ENCODE measurements at places on chromosomes 5 and 9.

DNA sequence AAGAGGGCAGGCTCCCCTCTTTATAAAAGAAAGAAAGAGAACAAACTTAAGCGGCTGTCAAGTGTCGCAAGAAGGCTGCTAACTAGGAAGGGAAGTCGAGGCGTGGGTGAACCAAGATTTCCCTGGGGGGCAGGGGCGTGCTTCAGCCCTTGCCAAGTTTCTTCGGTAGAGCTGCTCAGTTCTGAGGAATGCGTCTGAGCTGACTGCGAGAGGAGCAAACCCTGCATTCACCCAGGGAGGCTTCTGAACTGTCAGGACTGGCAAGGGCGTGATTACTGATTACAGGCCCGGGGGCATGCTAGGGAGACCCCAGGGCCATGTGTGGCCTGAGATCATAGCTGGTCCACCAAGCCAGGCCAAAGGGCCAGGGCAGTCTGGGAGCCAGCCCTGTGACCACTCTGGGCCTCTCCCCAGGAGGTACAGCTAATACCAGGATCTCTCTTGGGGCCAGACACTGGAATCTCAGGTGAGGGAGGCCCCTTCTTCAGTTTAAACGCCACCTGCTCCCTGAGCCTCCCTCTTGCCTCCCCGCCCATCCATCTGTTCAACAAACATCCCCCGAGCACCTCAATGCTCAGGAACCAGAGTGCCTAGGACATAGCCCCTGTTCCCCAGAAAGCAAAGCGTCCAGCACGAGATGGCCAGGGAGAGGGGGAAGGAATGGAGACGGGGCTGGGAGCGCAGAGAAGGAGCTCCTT, 30.9 kb downstream of the SARDH start:
- peak; percentile 18 for DNase-seq

- DNase-seq = no peak
Measured at GRCh38 chr9:26169708-26170107, 491.5 kb upstream of the TUSC1 start.

GRCh38 chr9:4734150-4734549, 6.9 kb downstream of the AK3 start:
- DNase-seq = no peak

DNA sequence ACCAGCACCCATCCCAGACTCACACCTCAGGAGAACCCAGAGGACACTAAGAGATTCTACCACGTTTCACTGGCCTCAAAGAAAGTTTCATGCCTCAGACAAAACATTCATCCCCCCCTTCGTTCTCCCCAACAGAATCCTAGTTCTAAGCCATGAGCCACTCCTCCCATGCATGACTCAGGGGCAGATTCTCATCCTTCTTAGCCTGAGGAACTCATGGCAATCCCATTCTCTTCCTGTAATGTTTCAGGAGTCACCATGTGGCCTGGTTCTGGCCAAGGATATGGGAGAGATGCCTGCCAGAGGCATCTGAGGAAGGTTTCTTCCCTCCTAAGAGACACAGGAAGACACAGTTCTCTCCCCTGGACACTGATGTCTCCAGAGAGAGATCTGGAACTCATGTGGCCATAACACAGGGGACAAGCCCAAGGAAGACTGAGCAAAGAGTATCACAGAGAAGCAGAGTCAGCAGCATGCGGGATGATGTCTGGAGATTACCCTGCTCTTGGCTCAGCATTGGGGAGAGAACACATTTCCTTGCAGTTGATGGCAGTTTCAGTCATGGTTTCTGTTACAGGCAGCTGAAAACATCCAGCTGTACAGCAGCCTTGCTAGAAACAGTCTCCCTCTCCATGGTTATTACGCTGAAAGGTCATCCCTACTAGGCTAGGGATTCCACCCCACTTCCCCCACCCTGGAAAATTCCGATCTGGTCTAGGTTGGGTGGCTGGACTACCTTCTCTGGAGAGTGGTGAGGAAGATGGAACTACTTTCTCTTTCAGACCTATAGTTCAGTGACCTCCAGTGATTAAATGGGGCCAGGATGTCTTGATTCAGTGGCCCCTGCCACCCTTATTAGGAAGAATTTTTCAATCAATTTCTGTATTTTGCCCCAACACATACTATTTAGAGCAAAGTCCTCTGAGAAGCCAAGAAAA, 115.4 kb downstream of the ZNF608 start:
- no peak for DNase-seq

DNA sequence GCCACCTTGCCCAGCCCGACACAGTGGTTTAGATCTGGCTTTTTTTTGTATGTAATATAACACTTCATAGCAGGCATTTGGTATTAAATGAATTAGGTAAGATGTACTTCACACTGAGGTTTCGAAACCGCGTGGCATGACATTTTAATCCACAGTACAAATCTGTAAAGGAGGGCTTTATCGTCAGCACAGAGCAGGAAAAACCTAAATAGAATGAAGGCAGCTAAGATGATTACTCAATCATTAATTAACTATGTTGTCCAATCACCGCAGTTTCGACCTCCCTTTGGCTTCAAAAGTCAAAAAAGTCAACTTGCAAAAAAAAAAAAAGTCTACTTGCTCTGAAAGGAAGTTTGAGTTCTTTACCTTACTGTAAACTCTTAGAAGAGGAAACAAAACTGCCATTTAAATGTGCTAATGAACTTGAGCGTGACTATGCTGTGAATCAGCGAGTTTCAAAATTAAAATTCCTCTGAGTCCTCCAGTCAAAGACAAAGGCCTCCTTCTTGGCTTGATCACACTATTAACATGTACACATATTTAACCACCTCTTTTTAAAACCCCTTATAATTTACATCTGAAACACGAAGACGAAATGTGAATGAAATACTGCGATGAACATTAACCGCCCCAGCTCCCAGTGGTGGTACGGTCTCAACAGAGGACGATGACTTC, 698 bp upstream of the SEC24A start:
- no peak for DNase-seq

DNA sequence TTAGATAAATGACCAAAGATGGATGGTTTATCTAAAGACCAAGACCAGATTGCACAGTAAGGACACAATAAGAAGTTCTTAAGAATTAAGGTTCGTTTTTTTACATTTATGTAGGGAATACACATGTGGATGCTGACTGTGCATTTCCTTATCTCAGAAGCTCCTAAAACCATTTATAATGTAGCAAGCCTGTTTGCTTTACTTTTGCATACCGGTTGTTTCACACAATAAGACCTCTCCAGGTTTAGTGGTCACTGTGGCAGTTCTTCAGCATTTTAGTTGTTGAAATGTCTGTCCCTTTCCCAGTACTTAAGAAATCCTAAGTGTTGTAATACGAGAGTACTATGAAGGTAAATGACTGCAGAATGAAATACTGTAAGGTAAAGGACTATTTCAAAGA, 43.6 kb downstream of the BASP1 start:
- DNase-seq = no peak

DNA sequence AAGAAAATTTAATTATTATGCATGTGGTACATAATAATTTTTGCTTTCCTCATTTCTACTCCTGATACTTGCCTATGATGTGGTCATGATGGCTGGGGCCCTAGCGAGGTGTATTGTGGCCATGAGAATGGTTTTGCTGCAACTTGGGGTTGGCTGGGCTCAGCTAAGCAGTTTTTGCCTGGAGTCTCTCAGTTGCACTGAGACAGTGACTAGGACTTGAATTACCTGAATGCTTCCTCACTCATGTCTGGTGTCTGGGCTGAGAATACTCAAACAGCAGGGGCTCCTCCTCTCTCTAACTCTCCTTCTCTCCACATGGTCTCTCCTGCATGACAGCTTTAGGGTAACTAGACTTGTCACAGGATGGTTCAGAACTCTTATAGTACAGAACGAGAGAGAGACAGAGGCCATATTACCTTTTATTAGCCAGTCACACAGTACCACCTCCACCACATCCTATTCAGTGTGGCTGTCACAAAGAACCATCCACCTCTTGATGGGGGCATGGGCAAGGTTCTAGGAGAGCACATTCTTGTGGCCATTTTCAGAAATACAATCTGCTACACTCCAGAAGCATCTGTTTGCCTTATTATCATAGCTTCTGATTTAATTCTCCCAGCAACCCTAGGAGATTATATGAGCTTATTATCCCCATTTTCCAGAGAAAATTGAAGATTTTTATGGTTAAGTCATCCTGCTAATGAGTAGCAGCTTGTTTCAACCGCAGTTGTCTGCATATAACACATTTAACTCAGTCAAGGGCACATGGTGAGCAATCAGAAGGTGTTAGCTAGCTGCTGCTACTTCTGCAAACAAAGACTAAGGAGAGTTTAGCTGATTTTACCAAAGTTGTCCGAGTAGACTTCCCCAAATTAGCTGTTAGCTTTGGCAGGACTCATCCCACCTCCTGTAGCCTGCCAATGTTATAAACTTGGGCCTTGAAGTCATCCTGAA, 245.1 kb downstream of the DOCK8 start:
- no peak for DNase-seq

DNA sequence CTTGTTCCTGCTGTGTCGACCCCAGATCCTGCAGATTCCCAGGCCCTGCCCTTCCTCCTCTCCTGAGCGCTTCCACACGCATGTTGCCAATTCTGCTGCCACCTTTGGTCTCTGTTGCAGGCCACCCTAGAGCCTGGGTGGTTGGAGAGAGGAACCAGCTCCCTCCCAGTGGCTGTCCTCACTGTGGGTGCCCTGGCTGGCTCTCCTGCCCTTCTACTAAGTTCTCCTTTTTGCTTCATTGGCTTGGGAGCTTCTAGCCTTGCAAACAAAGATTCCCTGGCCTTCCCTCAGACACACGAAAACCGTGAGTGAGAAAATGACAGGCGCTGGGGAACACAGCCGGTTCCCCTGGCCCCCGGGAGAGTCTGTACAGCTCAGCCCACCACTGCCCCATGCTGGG, 14.2 kb upstream of the NCS1 start:
- DNase-seq = no peak

- no peak for DNase-seq
Measured at GRCh38 chr5:112636751-112637150, 100.9 kb upstream of the APC start.

DNA sequence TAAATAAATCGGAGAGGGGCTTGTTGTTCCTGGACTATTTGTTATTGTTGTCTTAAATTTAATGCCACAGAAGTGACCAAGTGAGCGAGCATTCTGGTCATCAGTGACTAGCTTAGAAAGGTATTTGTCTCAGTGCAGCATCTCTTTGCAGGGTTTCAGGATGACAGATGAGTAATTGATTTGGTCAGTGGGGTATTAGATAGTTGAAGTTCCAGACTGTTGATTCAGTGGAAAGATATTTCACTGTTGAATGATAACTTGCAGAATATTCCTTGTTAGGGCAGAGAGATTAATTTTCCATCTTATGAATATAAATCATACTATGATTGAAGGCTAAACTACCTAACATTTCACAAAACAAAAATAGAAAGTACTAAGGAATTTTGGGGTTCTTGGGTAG, 122.4 kb downstream of the TRIO start:
- DNase-seq = peak; percentile 66

- DNase-seq = no peak
Measured at GRCh38 chr9:3525096-3525835, 535 bp downstream of the RFX3 start.

DNA sequence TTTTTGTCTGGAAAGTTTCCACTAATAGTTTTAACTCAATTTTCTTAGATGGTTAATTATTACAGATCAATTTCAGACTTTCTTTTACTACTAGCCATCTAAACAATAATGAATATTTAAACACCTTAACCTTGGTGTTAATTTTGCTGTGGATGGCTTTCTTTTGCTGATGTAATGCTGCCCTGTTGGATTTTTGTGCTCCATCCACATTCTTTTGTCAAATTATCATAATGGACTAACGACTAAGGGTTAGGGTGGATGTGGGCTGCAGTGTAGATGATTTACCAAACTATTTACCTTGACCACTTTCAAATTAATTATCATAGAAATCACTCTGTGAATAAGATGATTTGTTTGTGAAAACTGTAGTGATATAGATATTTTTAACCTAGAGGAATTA, 15.6 kb upstream of the TMEM38B start:
- no peak for DNase-seq

DNA sequence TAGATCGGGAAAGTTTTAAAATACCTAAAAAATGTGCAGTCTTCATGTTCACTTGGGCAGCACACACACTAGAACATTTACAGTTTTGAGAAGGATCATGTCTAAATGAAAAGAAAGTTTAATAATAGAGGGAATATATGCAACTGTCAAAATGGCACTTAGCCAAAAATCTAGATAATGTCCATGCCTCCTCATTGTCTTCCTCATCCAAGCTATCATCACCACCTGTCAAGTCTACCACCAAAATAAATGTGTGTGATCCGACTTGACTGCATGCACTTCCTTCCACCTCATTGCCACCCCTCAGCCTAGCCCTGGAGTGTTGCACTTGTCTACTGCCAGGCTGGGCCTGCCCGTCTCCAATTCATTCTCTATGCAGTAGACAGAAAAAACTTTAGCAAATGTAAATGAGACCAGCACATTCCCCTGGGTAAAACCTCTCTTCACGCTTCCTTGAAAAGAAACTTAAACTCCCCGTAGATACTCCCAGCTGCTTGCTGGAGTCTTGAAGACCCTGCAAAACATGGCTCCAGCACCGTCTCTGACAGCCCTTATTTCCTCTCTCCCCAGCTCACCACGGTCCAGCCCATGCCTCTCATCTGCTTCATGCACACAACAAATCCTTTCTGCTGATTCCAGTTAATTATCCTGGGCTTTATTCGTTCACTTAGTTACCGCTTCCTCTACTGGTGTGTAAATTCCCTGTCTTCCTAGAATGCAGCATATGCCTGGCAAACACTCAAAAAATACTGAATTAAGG, 66.9 kb downstream of the FANCC start:
- no peak for DNase-seq

DNA sequence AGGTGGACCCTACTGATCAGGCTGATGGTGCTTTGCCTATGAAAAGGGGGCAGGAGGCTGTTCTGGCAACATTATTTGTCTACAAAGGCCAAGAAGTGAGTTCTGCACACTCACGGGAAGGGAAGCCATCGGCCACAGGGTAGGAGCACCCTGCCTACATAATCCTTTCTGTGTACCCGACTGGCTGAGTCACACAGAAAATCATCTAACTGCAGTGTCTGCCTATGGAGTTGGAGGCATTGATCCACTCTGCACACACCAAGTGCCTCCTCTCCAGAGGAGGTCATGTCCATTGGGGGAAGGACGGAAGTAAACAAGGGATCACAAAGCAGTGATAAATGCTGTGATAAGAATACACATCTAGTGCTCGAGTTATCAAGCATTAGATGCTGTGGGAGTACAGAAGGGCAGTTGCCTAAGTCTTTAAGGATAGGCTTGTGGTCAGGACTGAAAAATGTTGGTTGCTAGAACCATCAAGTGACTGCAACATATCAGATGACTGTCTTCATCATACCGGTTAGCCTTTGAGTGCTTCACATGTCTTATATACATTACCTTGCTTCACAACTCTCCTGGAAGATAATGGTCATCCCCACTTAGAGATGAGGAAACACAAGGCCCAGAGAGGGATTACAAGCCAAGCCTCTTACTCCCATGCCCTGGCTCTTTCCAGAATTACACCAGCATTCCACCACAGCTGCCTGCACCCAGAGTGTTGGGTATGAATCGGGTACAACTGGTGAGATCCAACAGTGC, 1.3 kb upstream of the SLC2A8 start:
- DNase-seq = no peak

GRCh38 chr9:80952363-80952922, 736.9 kb downstream of the TLE1 start:
- DNase-seq = no peak

- no peak for DNase-seq
Measured at GRCh38 chr9:4973902-4974301, 11.2 kb upstream of the JAK2 start.

GRCh38 chr5:89998519-89999305, 410.8 kb downstream of the CETN3 start:
- no peak for DNase-seq
